ENCODE measurements at places on chromosomes 2 and 18. TPM values are rescaled to one million over a fixed set of nuclear protein-coding genes. Genes with fewer than 3 reads are reported as not detected.

DNA sequence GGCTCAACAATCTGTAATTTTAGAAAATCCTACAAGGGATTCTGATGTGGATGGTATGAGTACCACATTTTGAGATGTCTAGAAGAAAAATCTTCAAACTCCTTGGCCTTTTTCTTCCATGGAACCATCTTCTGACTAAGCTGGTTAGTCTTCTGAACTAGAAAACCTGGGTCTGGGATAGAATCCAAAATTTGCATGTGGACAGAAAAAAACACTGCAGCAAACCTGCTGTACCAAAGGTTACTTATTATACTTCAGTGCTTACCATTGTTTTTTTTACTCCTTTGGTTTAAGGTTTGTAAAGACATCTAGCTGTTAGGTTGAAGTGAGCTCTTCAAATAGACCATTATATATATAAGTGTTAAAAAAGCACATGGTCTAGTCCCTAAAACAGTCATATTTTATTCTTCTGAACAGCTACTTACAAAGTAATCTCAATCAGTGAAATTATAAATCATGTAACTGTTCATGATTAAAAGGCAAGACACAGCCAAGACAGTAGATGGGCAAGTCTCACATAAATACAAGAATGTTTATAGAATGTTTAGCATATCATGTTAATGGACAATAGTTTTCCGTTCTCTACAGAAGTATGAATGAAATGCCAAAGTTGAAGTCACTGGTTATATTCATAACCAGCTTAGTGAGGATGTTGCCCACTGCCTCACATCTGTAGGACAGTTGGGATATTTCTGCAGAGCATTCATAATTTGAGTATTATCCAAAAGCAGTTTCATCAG is 85.5 kb downstream of the ORC4 start:
- ATAC-seq = no peak

GRCh38 chr18:5972298-5972697 is 77.0 kb upstream of the TMEM200C start:
- ATAC-seq = no peak

- no peak for ATAC-seq
Observed at GRCh38 chr2:24742730-24743129, 50.5 kb downstream of the PTRHD1 start.

Gene OSR1
- total RNA-seq = 45.5 TPM

Gene SIGLEC15
- not detected for total RNA-seq

Gene MC4R
- total RNA-seq = 1.0 TPM

Gene FSHR
- total RNA-seq = not detected

Gene SPR
- 48.5 TPM for total RNA-seq

Gene TUBA3D
- total RNA-seq = not detected

Gene CFAP65
- total RNA-seq = not detected

Measured in gastroesophageal sphincter (tissue), 4 donors.